Stimulated activated CD4-positive, alpha-beta T cell treated with anti-CD3 and anti-CD28 coated beads, TNF-alpha, amount 100 ng/mL, for 1 hour (primary cell): ENCODE measurements at places on chromosomes 5 and 9.

- no peak for DNase-seq
These were observed 400.5 kb upstream of the TUSC1 start for GRCh38 chr9:26078706-26079105.

- DNase-seq, result no peak
These were observed 5.5 kb downstream of the TMEM8B start for GRCh38 chr9:35834260-35835215.

DNA sequence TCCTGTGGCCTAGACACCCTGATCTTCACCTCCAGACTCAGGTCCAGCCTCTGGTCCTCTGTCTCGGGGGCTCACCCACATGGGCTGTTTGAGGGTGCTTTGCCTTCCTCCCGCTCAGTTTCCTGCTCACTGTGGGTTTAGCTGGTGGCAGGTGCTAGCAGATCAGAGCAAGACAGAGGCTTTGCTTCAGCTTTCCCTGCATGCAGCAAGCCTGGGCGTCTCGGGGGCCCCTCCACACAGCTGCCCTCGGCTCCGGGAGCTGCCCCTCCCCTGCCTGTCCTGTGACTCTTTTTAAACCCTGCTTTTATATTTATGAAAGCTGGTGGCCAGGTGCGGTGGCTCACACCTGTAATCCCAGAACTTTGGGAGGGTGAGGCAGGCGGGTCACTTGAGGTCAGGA is 14.6 kb downstream of the MRPL36 start:
- DNase-seq, result no peak

- no peak for DNase-seq
These were observed 93.2 kb upstream of the ACTBL2 start for GRCh38 chr5:57575839-57576238.

DNA sequence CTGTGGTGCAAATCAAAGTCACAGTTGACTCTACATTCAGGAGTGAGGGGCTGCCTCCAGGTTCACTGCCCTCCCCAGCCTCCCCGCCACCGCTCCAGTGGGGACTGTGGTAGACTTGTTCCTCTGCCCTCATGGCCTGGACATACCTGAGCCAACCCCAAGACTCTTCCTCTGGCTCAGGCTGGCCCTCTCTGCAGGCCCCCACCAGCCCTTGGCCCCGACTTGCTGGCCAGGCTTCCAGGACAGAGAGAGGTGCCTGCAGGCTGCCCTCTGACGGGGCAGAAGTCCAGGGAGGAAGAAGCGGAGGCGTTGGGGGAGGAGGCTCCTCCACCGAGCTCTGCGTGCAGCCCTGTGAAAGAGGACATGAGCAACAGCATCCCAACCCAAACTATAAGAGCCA is 2.8 kb upstream of the SARDH start:
- DNase-seq, result no peak

- DNase-seq, result no peak
These were observed 219.5 kb downstream of the PRR16 start for GRCh38 chr5:120683580-120683979.
